ENCODE measurements at places on chromosomes 4 and X.
A peak's percentile ranks its signal among the peaks of the same experiment; 100 is the strongest.

GRCh38 chr4:147354237-147354636 lies 126.7 kb upstream of the EDNRA start:
- DNase-seq: no peak

GRCh38 chr4:16136311-16136710 lies 52.5 kb upstream of the PROM1 start:
- DNase-seq: no peak

GRCh38 chr4:156536661-156537060 lies 434.9 kb downstream of the PDGFC start:
- DNase-seq: no peak

GRCh38 chr4:157204634-157205244 lies 15.8 kb upstream of the GRIA2 start:
- no peak for DNase-seq

DNA sequence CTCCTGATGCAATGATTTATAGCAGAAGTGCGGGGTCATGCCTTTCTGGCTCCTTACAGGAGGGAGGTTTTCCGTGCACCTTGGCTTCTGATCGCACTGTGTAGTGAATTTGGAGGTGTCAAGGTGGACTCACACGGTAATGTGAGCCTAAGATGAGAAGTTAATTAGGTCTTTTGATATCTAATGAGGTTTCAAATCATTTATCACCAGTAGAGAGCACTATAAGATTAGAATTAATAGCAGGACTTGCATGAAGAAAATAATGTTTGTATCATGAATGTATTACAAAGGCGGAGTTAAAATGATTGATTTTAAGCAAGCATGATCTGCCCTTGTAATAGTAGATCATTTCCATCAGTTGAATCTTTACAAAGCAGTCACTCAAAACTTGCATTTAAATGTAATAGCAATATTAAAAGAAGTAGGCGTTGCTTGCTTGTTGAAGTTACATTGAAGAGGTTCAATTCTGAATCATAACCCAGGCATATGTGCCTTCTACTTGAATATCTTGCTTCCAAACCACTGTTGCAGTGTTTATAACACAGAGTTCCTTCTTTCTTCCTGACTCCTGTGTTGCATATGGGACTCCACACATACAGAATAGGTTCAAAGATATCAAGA lies 152.1 kb downstream of the FMR1NB start:
- DNase-seq: no peak

DNA sequence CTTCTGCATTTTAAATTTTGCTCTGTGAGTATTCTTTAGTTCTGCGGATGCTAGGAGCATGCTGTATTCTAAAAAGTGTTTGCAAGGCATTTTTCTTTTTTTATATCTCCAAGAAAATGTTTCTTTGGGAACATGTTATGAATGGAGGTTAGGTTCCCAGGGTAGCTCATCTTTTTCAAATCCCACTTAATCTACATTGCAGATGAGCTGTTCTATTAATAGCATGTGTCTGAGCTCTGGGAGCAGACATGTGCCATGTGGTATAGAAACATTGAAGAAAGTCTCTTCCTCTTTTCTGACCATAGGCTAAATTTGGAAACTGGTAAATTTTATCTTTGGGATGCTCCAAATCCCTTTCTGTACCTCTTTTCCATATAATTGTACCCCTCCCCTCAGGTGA lies 23.2 kb downstream of the DIAPH2 start:
- no peak for DNase-seq

DNA sequence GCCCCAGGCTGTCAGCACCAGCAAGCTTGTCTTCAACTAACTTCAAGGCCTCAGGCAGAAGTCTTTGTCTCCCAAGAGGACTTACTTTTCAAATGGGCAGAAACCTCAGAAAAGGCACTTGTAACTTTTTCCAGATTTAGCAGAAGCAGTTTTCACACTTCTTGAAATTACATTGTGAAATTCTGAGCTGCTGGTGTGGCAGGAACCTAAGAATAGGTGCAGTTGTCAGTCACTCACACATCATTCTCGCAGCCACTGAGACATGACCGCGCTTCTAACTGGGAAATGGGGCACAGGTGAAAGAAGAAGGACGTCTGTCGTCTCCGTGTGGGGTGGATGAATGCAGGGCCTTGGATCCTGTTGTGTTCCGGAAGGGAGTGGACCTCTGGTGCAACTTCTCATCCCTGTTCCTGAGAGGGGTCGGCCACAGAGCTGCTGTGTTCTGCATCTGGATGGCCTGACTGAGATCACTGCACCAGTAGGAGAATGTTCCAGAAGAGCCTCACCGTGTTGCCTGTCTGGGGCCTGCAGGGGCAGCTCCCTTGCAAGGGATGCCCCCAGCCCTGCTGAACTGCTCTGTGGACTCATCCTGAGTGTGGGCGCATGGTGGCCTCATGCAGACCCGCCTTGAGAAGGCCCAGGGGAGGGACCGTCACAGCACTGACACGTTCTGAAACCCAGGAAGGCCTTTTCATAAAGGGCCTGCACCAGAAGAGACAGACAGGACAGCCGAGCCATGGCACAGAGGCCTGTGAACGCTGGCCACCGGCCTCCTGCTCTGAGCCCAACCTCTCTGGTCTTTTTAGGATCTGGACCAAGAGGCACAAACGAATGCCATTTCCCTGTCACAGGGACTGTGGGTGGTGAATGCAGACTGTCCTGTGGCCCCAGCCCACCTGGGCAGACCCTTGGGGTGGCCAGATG lies 18.7 kb downstream of the NAT8L start:
- no peak for DNase-seq

- no peak for DNase-seq
Observed at GRCh38 chr4:24054910-24055309, 165.1 kb upstream of the PPARGC1A start.

DNA sequence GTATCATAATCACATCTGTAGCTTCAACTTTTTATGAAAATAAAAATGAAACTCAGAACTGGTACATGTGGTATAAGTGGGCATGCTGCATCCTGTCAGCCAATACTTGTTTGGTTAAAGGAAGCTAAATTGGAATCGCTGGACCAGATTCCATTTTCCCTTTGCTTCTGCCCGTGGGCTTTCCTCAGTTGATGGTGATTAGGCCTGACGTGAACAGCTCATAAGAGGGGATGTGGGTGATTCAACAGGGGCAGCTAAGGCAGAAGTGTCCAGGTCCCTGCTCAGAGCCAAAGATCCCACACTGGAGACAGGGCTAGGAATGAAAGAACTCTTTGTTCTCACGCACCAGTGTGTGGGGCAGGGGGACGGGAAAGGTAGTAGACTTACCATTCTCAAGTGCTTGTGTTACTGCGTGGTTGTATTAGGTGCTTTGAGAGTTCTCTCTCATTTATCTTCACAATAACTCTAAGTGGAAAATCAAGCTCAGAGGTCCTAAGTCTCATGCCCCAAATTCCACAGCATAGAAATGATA lies 63.2 kb upstream of the GUCY1A1 start:
- no peak for DNase-seq

GRCh38 chr4:162497564-162498167 lies 333.9 kb upstream of the FSTL5 start:
- DNase-seq: no peak

GRCh38 chr4:176422001-176422400 lies 102.2 kb downstream of the SPCS3 start:
- DNase-seq: no peak

- no peak for DNase-seq
Observed at GRCh38 chrX:17432158-17432557, 57.2 kb downstream of the NHS start.

- DNase-seq: no peak
Observed at GRCh38 chr4:15054541-15054940, 52.3 kb downstream of the CPEB2 start.

DNA sequence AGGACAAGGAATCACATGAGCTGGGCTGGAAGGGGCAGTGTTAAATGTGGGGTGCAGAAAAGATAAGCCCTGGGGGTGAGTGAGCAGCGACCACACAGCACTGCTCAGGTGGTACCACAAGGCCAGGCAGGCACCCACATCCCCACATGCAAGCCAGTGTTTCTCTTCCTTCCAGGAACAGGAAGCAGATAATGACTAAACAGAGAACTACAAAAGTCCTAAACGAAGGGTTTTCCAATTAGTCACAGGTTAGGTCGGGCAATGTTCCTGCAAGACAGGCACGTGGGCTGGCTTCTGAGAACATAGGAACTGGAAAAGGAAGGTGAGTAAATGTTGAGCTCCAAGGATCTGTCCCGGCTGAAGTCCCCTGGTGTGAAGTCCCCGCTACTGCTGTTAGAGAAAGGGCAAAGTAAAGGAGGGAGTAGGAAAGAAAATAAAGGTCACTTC lies 19.5 kb downstream of the RELL1 start:
- no peak for DNase-seq

DNA sequence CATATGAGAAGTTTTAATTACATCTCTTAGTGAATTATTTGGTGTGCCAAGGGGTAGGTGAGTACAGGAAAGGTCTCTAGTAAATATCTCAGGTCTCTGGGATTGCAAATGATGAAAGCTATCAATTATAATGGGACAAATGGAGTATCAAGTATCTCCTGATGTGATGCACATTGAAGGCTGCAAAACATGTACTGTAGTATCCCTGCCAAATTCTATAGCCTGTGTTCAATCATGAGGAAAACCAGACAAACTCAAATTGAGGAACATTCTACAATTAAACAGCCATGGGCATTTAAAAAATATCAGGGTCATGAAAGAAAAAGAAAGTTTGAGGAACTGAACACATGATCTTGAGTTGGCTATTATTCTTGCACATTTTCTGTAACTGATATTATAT lies 665.4 kb upstream of the PABPC4L start:
- DNase-seq: no peak

- DNase-seq: peak; percentile 39
Observed at GRCh38 chr4:141768954-141769353, 132.6 kb downstream of the IL15 start.

DNA sequence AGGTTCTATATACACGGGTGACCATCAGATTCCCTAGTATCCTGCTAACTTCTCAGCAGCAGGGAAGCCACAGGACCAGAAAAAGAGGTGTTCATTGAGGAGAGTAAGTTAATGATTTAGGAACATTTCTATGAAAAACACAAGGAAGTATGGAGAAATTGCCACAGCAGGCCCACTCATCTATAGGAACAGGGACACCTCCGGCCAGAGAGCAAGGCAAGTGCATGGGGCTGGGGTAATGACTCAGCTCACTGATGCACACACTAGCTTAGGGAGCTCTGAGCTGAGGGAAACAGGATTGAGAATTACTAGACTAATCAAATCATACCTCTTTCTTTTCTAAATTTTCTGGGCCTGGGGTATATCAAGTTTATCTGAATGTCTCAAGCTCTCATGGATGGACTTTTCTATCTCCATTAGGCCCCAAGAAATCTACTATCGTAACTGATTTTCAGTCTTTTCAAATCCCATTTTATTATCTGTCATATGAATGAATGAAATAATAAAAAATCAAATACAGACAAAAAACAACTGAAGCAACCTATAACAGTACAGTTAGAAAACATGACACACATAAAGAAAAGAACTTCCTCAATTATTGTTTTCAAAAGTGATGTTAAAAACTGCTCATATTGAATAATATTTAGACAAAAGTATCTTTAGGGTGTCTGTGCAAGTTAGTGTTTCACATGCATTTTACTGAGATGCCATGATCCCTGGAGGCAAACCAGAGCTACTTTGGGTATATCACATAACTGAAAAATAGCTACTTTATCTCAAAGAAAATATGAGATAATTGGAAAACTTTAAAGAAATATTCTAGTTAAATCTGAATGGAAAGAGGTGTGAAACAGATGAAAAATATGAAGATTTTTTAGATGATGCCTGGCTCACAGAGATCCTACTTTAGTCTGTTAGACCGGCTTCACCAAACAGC lies 89.8 kb downstream of the FBXO8 start:
- DNase-seq: no peak
